ENCODE measurements at places on chromosomes 4 and X.
A peak's percentile ranks its signal among the peaks of the same experiment; 100 is the strongest.

GRCh38 chr4:120056246-120056645, 10.4 kb downstream of the MAD2L1 start:
- no peak for DNase-seq

GRCh38 chrX:64338296-64338695, 57.0 kb downstream of the MTMR8 start:
- no peak for DNase-seq

GRCh38 chrX:9604111-9604907, 139.5 kb downstream of the TBL1X start:
- DNase-seq = no peak

DNA sequence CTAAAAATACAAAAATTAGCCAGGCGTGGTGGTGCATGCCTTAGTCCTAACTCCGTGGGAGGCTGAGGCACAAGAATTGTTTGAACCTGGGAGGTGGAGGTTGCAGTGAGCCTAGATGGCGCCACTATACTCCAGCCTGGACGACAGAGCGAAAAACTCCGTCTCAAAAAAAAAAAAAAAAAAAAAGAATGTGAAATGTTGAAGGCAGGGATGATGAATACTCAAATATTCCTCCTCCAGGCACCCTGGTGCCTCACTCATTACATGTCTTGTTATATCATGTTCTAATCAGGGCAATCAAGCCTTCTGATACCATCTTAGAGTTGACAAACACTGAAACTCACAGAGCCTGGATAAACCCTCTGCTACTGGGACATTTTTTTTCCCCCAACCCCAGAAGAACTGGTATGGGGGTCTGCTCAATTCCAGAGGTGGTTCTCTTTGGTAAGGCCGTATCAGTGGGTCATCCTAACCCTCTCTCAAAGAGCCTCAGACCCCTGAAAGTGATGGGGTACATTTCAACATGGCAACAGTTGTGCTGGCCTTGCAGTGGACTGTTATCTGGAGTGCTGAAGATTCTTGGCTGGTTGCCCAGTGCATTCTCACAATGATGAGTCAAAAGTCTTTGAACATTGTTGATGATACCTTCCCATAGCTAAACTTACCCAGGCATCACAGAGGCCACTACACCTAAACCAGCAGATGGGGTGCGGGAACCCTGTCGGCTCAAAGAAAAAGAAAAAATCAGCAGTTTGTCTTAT, 2.4 kb upstream of the SH3KBP1 start:
- DNase-seq = peak; percentile 40

GRCh38 chrX:130179170-130179569, 7.4 kb downstream of the RAB33A start:
- no peak for DNase-seq

DNA sequence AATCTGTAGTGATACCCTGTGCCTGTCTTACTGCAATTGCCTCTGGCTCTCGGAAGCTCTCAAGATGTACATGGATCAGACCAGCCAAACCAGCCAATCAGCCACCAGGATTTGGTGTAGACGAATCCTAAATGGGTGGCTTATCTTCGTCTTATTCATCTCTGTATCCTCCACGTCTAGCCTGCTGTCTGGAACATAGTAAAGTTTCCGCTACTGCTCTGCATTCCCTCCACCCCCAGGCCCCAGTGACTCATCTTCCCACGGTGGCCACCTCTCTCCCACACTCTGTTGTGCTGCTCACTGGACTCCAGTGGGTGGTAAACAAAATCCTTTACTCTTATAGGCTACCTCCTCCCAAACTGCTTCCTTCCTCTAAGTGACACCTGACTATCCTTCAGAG, 37.8 kb downstream of the SEPTIN6 start:
- DNase-seq = peak; percentile 71
